ENCODE measurements at places on chromosomes 4 and X. TPM values are rescaled to one million over a fixed set of nuclear protein-coding genes. Genes with fewer than 3 reads are reported as not detected.

SHISA3 gene
- total RNA-seq, result 0.61 TPM

OPRPN gene
- not detected for total RNA-seq

MAGEA9B gene
- total RNA-seq, result not detected

PLXNB3 gene
- 0.42 TPM for total RNA-seq

PRDM5 gene
- 1.2 TPM for total RNA-seq

PRR32 gene
- total RNA-seq, result not detected

LONRF3 gene
- 0.35 TPM for total RNA-seq

VEGFC gene
- total RNA-seq, result not detected

DNA sequence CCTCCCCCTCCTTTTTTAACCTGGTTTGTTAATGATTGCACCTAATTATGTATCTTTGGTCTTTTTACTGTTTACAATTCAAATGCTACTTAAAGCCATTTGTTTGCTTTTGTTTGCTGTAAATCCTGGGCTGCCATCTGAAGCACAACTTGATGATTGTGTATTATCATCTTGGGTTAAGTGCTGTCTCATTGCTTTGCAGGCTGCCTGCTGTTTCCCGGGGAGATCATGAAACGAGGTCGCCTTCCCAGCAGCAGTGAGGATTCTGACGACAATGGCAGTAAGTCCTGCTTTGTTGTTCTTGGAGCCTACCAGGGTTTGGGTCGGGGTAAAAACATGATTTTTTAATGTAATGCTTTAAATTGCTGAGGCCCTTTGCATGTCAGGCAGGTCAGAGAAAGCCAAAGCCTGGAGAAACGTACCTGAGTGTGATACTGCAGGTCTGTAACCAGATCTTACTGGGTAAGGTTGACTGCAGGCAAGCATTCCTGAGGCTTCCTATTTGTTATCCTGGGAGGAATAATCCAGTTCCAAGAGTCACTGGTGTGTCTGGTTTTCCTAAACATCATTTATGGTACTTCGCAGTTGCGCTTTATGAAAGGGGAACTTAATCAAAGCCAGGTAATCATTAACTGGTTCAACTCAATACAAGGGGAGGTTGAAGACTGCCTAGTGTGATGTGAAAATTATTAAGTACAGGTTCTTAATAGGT, 22.2 kb downstream of the JADE1 start:
- DNase-seq, result no peak

GRCh38 chr4:4689694-4690440, 148.0 kb upstream of the STX18 start:
- peak; percentile 64 for DNase-seq

- DNase-seq, result no peak
Observed at GRCh38 chr4:87669373-87669772, 19.3 kb downstream of the DMP1 start.

DNA sequence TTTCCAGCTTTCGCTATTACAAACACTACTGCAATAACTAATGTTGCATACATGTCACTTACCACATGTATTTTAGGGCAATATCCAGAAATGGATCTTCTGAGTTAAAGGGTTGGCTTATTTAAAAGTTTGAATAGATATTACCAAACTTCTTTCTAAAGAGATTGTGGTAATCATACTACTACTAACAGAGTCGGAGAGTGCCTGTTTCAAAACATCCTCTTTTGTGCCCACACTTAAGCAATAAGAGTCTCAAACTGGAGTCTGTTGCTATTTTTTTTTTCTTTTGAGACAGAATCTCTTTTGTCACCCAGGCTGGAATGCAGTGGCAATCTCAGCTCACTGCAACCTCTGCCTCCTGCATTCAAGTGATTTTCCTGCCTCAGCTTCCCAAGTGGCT, 35.8 kb downstream of the FGFBP1 start:
- no peak for DNase-seq

GRCh38 chrX:116436358-116436816, at the start of gene SLC6A14:
SLC6A14 (plus strand) TSS chrX:116436606; CDS start chrX:116436710, 104 bp downstream.
- no peak for DNase-seq

DNA sequence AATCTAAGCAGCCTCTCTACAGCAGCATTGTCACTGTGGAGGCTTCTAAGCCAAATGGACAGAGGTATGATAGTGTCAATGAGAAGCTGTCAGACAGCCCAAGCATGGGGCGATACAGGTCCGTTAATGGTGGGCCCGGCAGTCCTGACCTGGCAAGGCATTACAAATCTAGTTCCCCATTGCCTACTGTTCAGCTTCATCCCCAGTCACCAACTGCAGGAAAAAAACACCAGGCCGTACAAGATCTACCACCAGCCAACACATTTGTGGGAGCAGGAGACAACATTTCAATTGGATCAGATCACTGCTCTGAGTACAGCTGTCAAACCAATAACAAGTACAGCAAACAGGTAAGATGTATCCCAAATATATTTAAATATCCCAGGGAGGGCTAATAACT, 4.1 kb downstream of the PCDH7 start:
- DNase-seq, result no peak

DNA sequence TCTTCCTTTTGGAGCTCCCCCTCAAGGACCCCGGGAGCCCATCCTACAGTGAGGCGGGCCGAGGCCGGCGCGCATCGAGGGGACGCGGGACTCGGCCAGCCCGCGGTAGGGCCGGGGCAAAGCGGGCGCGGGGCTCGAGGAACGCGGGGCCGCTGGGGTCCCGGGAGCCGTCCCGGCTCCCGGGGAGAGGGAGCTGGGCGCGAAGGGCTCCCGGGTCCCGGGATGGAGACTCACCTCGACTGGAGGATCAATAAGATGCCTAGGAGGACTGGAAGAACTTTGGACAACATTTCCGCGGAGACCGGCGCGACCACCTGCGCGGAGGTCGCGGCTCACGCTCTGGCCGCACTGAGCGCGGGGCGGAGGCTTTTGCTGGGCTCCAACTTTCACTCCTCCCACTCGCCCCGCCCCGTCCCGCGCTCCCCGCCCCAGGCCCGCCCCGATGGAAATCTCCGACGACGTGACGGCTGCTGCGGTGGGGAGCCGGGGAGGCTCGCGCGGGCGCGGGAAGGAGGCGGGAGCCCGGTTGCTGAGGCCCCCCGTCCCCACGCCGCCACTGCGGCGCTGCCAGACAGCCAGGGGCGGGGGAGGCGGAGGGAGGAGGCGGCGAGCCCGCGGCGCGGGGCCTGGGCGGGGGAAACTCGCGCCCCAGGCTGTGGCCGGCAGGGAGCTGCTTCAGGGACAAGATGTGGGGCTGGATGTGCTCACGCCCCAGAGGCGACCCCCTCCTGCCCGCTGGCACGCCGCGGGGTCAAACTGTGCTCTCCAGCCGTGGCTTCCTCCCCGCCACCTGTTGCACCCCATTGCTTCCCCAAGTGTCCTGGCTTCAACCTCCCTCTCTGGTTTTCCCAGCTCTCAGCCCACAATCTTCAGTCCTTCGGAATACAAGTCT, at the start of gene GABRE:
GABRE (minus strand) TSS at position 341 of the 892 bp plus-strand sequence; CDS start at position 290, 51 bp downstream.
- no peak for DNase-seq

DNA sequence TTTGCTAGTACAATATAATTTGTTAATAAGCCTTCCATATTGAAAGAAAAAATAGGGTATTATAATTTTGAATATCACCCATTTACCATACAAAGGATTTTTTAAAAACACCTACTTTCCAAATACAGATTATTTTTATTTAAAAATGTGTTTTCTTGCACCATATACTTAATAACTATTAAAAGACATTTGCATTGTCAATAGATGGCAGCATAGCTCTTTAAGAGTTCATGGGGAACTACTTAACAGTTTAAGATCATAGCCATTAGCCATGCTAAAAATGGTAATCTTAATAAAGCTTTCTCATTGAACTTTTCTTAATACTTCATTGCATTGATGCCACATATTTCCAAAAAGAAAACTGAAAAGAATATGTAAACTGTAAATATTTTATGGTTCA, 1995.9 kb downstream of the C4orf33 start:
- no peak for DNase-seq

DNA sequence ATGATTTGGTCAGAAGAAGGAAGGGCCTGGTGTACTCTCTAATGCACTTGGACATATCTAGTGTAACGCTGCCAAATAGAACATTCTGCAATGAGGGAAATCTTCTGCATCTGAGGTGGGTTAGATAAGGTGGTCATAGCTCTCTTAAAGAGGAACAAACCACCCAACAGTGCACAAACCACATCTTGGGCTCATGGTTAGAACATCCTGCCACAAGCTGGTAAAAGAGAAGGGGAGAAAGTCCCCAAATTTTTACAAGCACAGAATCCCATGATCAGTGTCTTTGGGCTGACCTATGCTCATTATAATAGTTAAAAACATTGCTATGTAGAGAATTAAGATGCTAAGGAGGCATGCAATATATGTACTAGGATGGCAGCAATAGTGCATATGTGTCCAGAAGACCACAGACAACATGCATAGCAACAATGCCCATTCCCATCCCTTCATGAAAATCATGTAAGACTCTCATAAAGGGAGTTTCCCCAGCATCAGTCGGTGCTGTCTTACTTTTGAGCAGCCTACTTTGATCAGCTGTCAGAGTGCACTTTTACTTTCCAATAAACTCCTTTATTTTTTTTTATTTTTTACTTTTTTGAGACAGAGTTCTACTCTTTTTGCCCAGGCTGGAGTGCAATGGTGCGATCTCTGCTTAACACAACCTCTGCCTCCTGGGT, 99.7 kb upstream of the SLC7A11 start:
- no peak for DNase-seq

DNA sequence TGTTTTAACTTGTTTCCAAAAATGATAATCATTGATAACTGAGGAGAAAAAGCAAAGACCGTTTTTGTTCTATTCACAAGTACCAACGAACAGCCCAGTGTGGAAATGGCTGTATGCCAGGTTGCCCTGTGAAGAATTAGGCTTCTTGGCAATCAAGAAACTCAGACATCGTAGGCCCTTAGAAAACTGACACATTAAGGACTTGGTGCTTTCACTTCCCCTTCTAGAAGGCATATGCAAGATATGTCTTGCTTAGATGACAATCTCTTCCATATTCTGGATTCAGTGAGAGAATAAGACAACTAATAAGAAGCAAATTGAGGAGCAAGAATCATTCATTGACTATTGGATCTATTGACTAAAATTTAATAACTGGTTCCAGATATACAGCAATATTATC, 56.6 kb downstream of the ANAPC10 start:
- no peak for DNase-seq

- no peak for DNase-seq
Observed at GRCh38 chr4:10535912-10536311, 78.7 kb upstream of the ZNF518B start.

- no peak for DNase-seq
Observed at GRCh38 chrX:13263560-13264251, 56.1 kb downstream of the ATXN3L start.

DNA sequence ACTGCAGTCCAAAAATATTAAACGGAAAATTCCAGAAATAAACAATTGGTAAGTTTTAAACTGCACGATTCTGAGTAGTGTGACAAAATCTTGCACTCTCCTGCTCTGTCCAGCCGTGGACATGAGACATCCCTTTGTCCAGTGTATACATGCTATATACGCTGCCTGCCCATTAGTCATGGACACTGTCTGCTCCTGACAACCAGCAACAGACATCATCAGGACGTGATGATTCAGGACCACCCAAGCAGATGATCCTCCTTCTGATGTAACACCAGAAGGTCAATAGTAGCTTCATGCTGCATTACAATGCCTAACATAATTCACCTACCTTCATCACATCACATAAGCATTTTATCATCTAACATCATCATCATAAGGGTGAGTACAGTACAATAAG, 36.3 kb downstream of the ATRX start:
- no peak for DNase-seq

Data from activated CD8-positive, alpha-beta memory T cell treated with anti-CD3 and anti-CD28 coated beads, Interleukin-2, amount 10 ng/mL, durations not matched to agents 7 days and 5 days (primary cell).